ENCODE measurements at places on chromosomes 13 and 19.

- DNase-seq = no peak
These were observed 18.2 kb downstream of the CRX start for GRCh38 chr19:47839913-47840312.

- no peak for DNase-seq
These were observed 11.5 kb downstream of the UBXN6 start for GRCh38 chr19:4445963-4446703.

GRCh38 chr13:89577301-89577700 is 1770.2 kb upstream of the MIR17HG start:
- DNase-seq = no peak

DNA sequence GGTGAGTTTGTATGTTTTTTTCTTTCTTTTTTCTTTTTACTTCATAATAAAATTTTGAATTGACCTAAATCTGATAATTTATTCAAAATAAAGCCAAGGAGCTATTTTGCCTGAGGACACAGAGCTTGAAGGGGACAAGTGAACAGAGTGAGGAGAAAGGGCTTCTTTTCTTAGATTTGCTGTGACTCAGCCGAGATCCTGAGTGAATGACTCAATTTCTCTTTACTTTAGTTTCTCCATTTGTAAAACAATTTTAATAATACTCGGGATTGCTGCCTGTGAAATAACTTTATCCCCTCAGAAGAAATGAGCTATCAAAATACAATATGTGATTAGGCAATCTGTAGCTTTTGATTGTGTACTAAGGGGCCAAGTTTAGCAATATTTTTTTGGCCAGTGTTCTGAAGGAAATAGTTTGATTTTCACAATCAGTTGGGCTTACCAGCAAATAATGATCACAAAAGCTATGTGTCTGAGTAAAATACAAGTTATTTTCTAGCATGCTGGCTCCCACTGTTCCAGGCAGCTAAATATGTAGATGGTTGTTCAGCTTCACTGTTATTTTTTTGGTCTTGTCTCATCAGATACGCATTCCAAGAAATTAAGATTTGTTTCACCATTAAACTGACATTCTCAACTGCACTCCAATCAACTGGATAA is 437.5 kb downstream of the FGF9 start:
- no peak for DNase-seq

Measured in CD4-positive, alpha-beta T cell treated with Interleukin-12 subunit alpha and Interleukin-12 subunit beta, for 1 hour (primary cell).